Inflammatory macrophage treated with lipopolysaccharide for 1 hour (primary cell): ENCODE measurements at places on chromosomes 3 and 15.

- DNase-seq: no peak
Observed at GRCh38 chr3:74435631-74436030, 178.8 kb downstream of the CNTN3 start.

DNA sequence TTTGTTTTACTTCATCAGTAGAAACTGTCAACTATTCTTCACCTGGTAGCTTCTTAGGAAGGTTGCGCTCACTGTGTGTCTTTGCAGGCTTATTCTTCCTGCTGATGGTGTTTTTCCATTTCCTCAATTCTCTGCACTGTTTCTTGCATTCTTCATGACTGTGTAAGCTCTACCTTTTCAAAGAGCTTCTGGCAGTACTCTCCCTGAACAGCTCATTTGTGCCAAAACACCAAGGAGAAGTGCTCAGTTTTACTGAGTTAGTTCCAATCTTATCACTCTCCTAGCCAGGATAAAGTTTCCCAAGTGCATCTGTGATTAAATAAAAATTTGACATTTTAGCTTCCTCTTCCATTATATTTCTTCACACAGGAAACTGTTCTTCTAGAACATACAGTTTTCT, 339.8 kb downstream of the EPHA3 start:
- DNase-seq: no peak

- no peak for DNase-seq
Observed at GRCh38 chr3:189403194-189403593, 228.0 kb upstream of the TP63 start.

DNA sequence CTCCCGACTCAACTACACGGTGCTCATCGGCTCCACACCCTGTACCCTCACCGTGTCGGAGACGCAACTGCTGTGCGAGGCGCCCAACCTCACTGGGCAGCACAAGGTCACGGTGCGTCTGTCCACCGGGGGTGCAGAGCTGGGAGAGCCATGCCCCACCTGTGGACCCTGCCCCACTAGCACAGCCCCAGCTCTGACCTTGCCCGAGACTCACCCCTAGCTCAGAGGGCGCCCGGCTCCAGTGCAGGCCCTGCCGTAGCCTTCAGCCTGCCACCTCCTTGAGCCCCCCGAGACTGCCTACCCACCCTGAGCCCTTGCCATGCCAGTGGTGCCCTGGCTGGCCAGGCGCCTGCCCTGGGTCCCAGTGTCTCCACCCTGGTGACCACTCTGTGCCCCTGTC, 34.9 kb downstream of the PLXNA1 start:
- DNase-seq: no peak
